ENCODE measurements at places on chromosomes 2 and 18. TPM values are rescaled to one million over a fixed set of nuclear protein-coding genes. Genes with fewer than 3 reads are reported as not detected.

The TANC1 gene
- 34.7 TPM for total RNA-seq

The SMAD4 gene
- total RNA-seq = 115 TPM

The DUSP19 gene
- 1.3 TPM for total RNA-seq

The ABHD3 gene
- total RNA-seq = 15.7 TPM

The CYP1B1 gene
- total RNA-seq = 118 TPM

The GREB1 gene
- total RNA-seq = 166 TPM

The ANKAR gene
- total RNA-seq = 2.6 TPM

The HOXD10 gene
- 34.4 TPM for total RNA-seq

- no peak for DNase-seq
- H3K4me3 ChIP-seq = no peak overlapping the region
- H3K36me3 ChIP-seq = no peaks in the 10 kb centered on the region
- H3K4me1 ChIP-seq = no peaks in the 10 kb centered on the region
These were observed 54.0 kb upstream of the RIOK3 start for GRCh38 chr18:23399067-23399466.

GRCh38 chr18:22183698-22184170 is 14.3 kb downstream of the GATA6 start:
- peak overlapping the region; percentile 85 for H3K27ac ChIP-seq
- no peak overlapping the region for H3K4me3 ChIP-seq
- peaks cover 9% of the 10 kb centered on the region for H3K4me1 ChIP-seq
- H3K27me3 ChIP-seq = no peaks in the 10 kb centered on the region
- H3K36me3 ChIP-seq = no peaks in the 10 kb centered on the region
- DNase-seq = no peak

GRCh38 chr18:80171054-80171872 is 62.2 kb downstream of the ADNP2 start:
- peak overlapping the region; percentile 27 for H3K4me3 ChIP-seq
- DNase-seq = peak; percentile 70
- peak overlapping the region; percentile 26 for H3K27ac ChIP-seq
- H3K36me3 ChIP-seq = no peaks in the 10 kb centered on the region

DNA sequence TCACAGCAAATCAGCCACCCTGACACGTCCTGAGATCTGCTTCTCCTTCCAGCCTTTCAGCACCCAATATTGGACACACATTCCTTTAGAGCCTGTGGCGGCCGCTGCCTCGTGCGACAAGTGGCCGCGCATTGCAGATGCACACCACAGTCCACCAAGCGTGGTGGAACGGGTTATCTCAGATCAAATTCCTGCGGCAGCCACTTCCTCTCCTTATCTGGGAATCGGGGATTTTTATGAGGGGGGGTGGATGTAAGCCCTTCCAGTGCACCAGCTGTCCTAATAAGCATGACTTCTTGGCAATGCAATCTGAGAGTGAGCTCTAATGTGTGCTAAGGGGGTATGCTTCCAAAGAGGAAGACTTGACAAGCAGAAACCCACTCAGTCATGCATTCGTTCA is 18.3 kb upstream of the BMP10 start:
- DNase-seq = no peak
- H3K4me1 ChIP-seq = no peaks in the 10 kb centered on the region
- H3K27me3 ChIP-seq = no peaks in the 10 kb centered on the region
- H3K27ac ChIP-seq = no peak overlapping the region
- H3K4me3 ChIP-seq = no peak overlapping the region
